ENCODE measurements at places on chromosomes 1 and 21.

- DNase-seq, result no peak
Observed at GRCh38 chr1:9086045-9086444, 16.6 kb upstream of the SLC2A5 start.

DNA sequence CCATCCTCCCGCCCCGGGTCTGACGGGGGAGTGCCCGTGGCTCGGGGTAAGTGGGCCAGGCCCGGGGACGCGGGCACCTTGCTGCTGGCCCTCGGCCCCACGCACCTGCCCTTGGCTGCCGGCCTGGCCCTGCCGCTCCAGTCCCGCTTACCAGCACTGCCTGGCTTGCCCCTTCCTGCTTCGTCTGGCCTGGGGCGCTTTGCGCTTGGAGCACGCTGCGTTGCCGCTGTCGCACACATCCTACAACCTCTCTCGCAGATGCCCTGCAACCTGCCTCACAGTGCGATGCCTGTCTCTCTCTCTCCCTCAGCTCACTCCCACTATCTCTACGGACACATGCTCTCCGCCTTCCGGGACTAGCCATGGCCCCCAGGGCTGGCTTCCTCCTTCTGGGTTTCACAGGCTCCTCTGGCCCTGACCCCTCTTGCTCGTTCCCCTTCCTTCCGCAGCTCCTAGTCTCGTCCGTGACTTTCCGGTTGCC is 9.7 kb downstream of the MYOG start:
- DNase-seq, result no peak

DNA sequence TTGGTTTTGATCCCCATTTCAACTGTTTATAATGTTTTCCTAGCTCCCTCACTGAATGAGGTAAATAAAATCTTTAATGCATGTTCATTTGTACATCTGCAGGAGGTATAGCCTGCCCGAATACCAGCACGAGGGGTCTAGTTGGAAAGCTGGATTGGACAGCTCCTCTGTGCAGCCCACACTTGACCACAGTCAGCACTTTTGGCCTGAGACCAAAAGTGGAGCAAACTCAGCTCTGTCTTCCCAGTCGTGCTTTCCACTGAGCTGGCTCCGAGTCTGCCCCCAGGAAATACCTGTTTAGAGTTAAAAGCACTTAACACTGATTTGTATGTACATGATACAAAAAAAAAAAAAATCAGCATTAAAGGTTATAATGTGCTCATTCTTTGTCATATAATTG is 224.4 kb downstream of the DSCAM start:
- DNase-seq, result no peak

DNA sequence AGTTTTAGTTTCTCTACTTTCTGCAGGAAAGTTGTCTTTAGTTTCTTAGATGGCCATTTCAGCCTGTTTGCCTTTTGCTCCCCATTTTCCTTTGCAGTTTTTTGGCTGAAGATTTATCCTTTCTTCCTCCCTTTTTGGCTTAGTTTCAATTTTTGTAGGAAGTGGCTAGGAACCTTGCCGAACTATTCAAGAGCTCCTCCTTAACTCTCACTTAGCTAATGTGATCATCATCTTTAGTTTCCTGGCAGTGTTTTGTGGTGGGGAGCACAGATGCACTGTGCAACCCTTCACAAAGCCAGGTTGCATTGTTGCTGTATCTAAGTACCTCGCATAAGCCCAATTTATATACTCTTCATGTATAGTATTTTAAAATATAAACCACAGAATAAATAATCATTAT is 28.8 kb upstream of the CCDC181 start:
- DNase-seq, result no peak

GRCh38 chr1:146035048-146035423 is 13.5 kb upstream of the HJV start:
- peak; percentile 51 for DNase-seq

DNA sequence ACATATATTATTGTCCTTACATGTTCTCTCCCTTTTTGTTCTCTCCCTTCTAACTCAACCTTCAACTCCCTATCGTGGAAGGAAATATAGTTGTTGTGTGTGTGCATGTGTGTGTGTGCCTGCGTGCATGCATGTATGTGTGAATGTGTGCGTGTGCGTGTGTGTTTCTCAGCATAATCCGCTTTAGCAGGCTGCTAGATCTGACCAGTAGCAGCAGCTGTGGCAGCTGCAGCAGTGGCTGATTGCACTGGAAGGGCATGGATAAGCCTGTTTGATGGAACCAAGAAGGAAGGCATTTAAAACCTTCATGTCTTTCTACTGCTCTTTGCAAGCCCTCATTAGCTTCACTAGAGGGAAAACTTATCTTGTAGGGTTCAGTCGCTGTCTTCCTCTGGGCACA is 65.6 kb upstream of the IRF2BP2 start:
- no peak for DNase-seq

DNA sequence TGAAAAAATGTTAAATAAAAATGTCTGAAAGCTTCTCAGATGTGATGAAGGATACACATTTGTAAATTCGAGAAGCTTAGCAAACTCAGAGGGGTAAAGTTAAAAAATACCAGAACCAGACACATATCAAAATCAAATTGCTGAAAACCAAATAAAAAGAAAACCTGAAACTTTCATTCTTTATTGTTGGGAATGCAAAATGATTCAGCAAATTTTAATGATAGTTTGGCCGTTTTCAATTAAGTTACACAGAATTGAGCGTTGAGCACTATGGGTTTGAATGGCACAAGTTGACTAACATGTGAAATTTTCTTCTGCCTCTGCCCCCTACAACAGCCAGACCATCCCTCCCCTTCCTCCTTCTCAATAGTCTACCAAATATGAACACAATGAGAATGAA is 33.5 kb upstream of the GRIK1 start:
- DNase-seq, result no peak

GRCh38 chr1:170910273-170910672 is 25.1 kb upstream of the MROH9 start:
- no peak for DNase-seq

DNA sequence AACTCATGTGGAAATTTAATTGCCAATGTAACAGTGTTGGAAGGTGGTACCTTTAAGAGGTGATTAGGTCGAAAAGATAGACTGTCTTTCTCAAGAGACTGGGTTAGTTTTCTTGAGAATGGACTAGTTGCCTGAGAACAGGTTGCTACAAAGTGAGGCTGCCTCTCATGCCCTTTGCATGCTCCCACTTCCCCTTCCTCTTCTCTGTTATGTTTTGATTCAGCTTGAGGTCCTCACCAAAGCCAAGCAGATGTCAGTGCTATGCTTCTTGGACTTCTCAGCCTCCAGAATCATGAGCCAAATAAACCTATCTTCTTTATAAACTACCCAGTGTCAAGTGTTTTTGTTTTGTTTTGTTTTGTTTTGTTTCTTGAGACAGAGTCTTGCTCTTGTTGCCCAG is 187.0 kb upstream of the RUNX1 start:
- DNase-seq, result no peak

- DNase-seq, result no peak
Observed at GRCh38 chr1:14944471-14944985, 209.0 kb upstream of the TMEM51 start.

DNA sequence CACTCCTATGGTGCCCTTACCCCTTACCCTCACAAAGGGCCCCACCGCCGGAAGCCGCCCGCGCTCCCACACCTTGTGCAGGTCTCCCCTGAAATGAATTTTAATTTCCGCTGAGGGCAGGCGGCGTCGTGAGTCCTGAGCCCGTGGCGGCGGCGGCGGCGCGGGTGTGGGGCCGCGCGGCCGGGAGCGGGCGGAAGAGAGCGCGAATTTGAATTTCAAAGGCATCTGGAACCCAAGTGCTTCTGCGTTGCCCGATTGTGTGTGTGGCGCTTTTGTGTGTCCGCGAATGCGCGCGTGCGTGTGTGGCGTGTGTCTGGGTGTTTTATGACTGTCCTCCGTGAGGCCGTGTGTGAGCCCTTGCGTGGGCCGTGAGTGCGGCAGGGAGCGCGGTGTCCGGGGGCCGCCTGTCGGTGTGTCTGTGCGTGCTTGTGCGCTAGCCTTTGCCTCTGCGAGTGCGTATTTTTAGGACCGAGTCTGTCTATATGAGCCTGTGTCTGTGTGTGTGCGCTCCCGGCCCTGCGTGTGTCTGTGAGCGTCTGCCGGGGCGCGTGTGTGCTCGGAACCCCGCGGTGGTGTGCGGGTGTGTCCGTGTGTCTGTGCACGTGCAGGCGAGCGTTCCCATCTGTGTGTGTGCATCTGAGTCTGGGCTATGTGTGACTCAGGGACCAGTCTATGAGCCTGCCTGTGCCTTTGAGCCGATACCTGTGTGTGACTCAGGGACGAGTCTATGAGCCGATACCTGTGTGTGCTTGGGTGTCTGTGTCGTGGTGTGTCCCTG is 7.9 kb upstream of the ADGRB2 start:
- no peak for DNase-seq

DNA sequence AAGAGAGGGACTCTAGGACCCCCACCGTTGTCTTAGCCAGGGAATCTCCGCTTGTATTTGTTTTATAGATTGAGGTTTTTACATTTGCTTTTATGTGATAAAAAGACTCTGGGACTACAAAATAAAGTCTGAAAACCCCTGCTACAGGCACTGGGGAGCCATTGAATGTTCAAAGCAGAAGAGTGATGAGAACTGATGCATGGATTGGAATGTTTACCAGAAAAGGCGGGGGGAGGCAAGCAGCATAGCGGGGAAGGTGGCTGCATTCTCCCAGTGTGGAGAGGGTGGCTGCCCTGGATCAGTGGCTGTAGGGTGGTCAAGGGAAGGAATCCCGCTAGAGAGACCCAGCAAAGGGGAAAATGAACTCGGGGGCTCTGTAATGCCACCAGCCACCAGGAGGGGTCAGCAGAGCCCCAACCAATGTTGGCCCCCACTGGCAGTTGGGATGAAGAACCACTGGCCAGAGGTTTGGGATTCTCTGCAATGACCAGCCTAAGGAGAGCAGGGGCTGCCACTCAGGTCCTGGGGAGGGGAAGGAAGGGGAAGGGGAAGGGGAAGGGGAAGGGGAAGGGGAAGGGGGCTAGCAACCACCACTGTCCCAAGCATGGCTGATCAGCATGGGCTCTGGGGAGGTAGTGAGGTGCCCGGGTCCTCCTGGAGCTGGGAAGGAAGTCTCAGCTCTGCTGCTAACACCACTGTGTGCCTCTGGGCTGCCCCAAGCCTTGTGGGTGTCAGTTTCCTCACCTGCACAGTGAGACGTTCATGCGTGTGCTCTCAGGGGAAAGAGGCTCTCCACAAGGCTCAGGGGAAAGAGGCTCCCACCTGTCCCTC is 19.2 kb upstream of the PEF1 start:
- no peak for DNase-seq

GRCh38 chr1:117818456-117818855 is 111.0 kb downstream of the GDAP2 start:
- no peak for DNase-seq

DNA sequence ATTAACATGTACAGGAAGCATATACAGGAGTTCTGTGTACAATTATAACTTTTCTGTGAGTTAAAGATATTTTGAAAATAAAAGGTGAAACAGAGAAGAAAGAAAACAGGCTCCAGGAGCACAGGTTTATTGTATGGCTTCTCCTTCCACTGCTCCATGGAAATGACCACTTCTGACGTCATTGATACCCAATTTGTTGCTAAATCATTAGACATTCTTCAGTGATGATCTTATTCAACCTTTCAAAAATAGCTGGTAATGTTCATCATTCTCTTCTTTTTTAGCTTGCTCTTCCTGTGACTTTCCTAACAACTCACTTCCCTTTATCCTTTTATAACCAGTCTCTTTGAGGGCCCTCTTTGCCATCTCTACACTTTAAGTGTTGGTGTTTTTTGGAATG is 77.8 kb downstream of the KCNK2 start:
- no peak for DNase-seq

Data from HS-27A (cell line).